ENCODE measurements at places on chromosomes 7 and 10.

GRCh38 chr7:47497367-47498096 lies 84.4 kb downstream of the TNS3 start:
- peak; percentile 62 for DNase-seq

- DNase-seq = no peak
Observed at GRCh38 chr7:141281311-141281710, 207.4 kb downstream of the TMEM178B start.

GRCh38 chr10:119209035-119209735 lies 1.8 kb downstream of the GRK5 start:
- DNase-seq = peak; percentile 61

DNA sequence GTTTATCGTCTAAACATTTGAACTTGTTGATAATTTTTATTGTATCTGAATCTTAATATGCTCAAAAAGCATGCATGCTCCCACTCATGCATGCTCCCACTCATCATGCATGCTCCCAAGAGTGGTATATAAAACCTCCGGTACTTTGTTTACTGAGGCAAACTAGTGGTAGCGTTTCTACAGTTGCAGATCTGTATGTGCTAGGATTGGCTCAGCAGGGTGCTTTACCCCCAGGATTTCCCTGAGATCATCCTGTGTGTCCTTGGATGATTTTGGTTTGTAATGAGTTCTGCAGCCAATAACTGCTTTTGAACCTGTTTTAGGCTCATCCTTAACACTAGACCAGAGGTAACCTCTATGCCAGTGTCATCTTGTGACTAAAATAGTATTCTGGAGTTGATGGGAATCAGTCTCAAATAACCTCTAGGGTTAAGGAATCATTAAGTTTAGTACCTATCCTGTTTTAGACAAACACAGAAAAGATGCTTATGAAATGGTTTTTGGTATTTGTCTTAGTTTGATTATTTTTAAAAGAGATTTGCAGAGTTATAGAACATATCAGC lies 40.4 kb downstream of the PHTF2 start:
- no peak for DNase-seq

DNA sequence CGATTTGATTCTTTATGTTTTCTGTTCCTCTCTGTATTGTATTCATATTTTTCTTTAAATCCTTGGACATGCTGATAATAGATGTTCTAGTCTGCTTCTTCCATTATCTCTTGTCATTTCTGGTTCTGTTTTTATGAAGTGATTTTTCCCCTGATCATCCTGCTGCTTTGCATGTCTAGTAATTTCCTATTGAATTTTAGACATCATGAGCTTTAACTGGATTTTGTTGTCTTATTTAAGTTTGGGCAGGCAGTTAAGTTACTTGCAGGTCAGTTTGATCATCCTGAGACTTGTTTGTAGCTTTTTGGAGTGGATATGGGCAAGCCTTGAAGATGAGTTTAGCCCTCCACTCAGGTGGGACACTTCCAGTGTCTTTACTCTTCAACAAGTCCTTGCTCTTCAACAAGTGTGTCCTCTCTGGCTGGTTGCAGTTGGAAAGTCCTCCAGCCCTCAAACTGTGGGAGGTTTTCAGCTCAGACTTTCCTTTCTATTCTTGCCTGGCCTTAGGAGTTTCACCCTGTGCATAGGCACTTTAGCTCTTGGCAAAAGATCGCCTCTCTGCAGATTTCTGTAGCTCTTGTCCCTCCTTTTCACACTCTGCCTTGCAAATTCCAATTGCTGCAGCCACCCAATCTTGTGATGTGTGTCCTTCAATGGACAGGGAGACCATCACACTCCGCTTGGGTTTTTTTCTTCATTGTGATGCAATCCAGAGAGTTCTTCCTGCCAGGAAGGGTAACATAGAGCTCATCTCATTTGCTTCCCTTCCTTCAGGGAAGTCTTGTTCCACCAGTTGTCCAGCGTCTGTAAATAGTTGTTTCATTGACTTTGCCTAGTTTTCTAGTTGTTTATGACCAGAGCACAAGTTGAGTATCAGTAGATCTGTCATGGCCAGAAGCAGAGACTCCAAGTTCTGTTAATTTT lies 197.2 kb upstream of the SH2B2 start:
- no peak for DNase-seq

- DNase-seq = no peak
Observed at GRCh38 chr7:134287916-134288659, 28.6 kb downstream of the SLC35B4 start.

DNA sequence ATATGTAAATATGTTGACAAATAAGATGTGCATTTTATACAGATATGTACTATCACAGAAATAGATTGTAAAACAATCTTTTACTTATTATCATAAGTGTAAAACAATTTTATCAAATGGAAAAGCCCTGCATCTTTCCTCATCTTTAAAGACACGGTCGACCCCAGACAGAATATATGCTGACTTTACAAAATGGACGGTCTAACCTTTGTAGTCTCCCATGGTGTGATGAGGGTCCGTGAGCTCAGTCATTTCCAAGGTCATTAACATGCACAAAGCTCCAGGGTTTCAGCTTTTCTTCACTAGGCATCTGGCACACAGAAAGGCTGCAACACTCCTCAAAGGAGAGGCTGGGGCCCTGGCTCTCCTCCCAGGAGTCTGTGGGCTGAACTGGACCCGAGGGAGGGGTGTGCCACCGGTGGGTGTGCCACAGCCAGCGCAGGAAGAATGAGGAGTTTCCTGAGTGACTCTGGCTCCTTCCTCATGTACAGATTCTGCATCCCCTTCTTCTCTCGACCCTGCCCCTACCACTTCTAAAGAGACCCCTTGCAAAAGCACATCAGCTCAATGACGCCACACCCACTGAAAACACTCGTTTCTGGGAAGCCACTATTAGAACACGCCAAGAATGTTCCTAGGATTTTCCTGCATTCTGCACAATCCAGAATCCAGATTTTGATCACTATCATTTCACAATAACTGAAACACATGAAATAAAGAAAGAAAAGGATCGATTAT lies 26.2 kb upstream of the ABLIM1 start:
- DNase-seq = peak; percentile 34
